ENCODE measurements at places on chromosomes 5 and 9.

GRCh38 chr5:74396913-74397622 lies 243.5 kb downstream of the ENC1 start:
- no peak for DNase-seq

- no peak for DNase-seq
Observed at GRCh38 chr5:96440185-96440538, 7.1 kb upstream of the PCSK1 start.

DNA sequence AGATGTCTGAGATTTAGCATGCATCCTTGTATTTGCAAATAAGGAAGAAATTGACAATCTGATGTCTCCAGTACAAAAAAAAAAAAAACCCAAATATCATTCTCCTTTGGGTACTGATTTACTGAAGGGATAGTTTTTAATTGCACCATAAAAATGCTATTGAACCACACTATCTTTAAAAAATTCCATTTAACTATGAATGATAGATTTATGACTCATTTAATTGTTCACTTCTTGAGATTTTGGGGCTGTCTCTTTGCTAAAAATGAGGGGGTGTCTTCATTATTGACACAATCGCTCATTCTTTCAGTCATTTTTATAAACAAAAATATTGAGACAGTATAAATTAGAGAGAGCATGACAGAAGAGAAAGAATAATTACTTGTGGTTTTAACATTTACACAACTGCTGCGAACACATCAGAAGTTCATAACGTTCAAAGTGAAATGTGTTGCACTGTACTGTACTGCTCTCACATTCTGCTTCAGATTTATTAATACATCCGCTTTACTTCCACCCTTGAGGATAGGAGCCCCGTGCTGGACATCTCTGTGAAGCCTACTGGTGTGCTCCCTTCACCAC lies 142.3 kb downstream of the MEF2C start:
- no peak for DNase-seq

- DNase-seq = no peak
Observed at GRCh38 chr9:73131461-73131860, 20.2 kb upstream of the ANXA1 start.

DNA sequence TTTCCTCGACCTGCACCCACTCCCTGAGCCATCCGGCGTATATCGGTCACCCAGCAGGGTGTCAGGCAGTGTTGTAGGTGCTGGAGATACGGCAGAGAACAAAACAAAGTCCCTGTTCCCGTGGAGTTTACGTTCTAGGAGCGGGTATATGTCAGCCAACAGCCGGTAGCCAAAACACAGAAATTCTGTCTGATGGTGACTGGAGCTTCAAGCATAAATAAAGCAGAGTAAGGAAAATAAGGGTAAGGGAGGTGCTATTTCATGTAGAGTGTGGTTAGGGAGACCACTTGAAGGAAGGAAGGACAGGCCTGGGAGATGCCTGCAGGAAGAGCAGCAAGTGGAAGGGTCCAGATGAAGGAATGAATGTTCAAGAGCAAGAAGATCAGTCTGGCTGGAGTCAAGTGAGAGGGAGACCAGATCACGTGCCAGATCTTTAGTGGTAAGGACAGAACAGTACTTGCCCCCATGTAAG lies 783 bp upstream of the ZFR start:
- DNase-seq = no peak

GRCh38 chr5:153135411-153135810 lies 355.1 kb upstream of the GRIA1 start:
- no peak for DNase-seq

GRCh38 chr5:158705901-158706300 lies 393.8 kb downstream of the EBF1 start:
- no peak for DNase-seq

- peak; percentile 1 for DNase-seq
Observed at GRCh38 chr5:81125959-81126358, 107.2 kb upstream of the CKMT2 start.

DNA sequence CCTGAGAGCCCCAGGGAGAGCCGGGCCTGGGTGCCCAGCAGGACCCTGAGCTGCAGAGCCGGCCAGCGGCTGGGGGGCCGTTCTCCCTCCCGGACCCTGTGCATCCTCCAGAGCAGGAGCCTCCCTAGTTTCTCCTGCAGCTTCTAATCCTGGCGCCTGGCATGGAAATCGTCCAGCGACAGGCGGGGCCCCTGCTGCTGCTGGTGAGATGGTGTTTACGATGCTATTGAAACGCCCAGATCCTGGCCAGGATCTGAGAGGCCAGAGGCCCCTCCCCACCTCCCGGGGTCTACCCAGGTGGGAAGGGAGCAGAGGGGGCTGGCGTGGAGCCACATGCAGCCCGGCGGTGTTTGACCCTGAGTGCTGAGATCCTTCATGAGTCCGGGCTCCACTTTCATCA lies 38.2 kb upstream of the CEP72 start:
- DNase-seq = no peak

- no peak for DNase-seq
Observed at GRCh38 chr5:6370580-6370979, 7.8 kb downstream of the MED10 start.

- DNase-seq = no peak
Observed at GRCh38 chr9:69603656-69604055, 68.5 kb downstream of the APBA1 start.

GRCh38 chr5:131281133-131281867 lies 17.4 kb downstream of the CDC42SE2 start:
- no peak for DNase-seq

- DNase-seq = no peak
Observed at GRCh38 chr9:16387382-16387781, 483.1 kb downstream of the BNC2 start.

GRCh38 chr9:88813638-88814209 lies 177.5 kb upstream of the S1PR3 start:
- DNase-seq = no peak

DNA sequence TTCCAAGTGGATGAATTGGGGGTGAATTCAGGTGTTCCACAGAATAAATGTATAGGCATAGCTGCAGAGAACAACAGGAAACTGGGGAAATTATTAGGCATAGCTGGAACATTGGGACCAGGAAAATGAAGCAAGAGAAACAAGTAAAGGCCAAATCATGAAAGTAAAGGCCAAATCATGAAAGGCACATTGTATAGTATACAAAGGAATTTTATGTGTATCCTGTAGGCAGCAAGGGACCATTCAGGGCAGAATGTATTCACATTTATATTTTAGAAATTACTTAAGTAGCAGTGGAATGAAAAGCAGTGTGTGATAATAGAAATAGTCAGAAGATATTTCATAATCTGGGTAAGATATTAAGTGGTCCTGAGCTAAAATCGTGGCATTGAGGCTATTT lies 127.3 kb upstream of the GRHPR start:
- DNase-seq = no peak

DNA sequence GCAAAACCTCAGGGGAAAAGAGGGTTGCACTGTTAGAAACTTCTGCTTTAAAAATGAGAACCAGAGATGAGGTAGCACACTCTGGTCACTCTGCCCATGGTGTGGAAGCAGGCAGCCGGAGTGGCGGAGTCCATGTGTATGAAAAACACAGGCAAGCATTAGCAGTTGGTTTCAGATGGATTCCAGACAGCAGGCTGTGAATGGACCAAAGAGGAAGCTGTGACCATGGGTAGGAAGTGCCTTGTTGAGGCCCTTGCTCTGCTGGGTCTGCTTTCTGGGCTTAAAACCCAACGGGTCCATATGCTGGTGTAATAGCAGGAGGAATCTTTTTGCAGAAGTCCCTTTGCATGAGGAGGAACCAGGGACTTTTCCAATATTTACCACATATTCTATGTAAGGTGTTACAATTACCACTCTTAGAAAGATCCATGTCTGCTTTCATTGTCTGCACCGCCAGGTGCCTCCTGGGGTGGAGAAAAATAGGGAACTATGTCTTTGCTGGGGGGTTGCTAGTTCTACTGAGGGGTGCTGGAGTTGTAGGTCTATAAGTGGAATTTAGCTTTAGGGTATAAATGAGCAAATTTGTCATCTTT lies 77.0 kb downstream of the ANKRD55 start:
- DNase-seq = peak; percentile 93

GRCh38 chr9:70117835-70118319 lies 74.2 kb downstream of the MAMDC2 start:
- DNase-seq = no peak

DNA sequence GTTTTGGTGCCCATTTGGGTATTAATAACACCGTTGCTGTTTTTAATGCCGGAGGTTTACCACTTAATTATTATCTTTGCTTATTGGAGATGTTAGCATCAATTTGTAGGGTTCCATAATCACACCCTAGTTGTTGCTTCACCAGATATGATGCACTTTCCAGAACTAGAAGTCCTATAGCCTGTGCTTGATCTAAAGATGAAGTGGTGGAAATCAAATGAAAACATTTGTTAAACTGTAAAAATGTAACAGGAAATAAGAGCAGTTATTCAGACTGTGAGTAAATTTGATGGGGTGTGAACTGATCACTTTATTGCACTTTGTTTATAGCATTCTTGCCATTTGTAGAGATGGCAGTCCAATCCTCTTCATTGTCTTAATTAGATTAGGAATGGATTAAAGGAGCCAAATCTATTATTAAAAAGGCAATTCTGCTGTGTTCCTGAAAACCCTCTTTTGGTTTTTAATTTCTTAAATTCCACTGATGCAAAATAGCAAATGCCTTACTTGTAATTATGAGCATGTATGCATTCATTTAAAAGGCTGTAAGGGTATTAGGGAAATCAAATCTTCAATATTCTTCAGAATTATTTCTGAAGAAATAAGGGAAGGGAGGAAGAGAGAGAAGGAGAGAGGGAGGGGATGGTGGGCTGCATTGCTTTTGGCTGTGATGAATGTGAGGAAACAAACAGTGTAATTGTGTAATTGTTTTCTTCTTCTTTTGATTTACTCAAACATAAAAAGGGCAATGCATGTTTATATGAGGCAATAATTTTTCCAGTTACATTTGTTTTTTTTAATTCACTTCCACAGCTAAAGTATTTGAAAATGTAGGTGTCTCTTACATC lies 675.2 kb upstream of the WWC1 start:
- DNase-seq = no peak

GRCh38 chr5:150846654-150847333 lies 473 bp downstream of the IRGM start:
- DNase-seq = peak; percentile 83

DNA sequence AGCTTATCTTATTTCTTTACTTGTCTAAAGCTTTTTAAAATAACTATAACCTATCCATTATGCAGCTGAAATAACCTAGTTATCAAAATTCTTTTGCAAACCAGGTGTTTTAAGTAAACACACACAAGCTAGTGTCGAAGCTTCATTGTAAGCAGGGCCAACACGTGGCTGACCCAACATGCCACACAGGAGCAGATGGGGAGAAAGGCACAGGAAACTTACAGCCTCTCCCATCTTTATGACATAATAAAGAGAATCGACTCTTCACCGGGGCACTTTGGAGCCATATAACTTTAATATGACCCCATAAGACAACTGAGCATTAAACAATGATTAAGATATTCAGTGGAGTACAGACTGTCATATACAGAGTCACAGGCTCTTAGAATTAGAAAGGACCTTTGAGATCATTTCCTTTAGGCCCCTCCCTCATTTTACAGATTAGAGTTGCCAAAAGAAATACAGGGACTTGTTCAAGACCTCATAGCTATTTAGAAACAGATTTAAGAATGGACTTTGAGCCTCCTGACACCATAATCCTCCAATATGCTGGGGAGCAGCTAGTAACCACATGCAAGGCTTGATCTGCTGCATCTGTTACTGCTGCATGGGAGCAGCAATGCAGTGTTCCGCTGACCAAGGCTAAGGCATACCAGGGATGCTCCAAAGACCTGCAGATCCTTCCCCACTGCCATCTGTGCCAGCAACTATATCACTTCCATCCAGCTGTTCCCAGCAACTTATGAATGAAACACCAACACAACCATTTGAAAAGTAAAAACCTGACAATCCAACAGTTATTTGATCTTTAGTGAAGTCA lies 75.4 kb downstream of the RASEF start:
- DNase-seq = no peak

GRCh38 chr9:106775960-106776359 lies 87.0 kb upstream of the ZNF462 start:
- no peak for DNase-seq
